Activated T-cell treated with anti-CD3 and anti-CD28 coated beads, Interleukin-2, amount 50 U/mL, for 72 hours (primary cell): ENCODE measurements at places on chromosomes 4 and X. TPM values are rescaled to one million over a fixed set of nuclear protein-coding genes. Genes with fewer than 3 reads are reported as not detected.

PRKX gene
- total RNA-seq = 80.6 TPM

RELL1 gene
- total RNA-seq = 18.9 TPM

MXRA5 gene
- not detected for total RNA-seq

FGFBP2 gene
- 11.6 TPM for total RNA-seq

CSN3 gene
- total RNA-seq = not detected

SPANXA1 gene
- total RNA-seq = not detected

DNA sequence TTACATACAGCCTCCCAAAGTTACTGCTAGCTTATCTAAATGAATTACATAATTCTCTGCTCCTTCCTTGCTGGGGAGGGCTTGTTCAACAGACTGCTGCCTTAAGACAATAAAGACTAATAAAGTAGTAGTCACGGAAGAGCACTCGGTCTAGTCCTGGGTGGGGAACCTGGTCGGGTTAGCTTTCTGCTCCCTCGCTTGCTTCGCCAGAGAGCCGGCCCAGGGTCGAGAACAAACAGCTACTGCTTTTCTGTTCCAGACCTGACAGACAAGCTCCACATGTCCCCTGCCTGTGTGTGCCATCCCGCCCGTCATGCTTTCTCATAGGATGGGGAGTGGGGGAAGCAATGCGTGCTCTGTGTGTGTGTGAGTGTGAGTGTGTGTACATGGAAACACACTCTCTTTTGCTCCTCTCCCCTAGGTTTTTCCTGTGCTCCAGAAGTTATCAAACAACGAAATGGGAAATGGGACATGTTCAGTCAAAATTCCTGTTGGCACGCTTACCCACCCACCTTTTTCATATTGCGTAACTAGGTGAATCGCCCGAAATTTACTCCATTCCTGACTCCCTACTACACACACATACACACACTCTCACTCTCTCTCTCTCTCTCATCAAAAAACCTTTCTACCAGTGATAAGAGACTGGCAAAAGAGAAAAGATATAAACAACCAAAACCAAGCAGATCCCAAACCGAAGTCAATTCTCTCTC is 1.3 kb downstream of the NPY1R start:
- H3K27me3 ChIP-seq = peaks cover 48% of the 10 kb centered on the region
- peaks cover 14% of the 10 kb centered on the region for H3K4me1 ChIP-seq
- H3K27ac ChIP-seq = no peak overlapping the region
- no peak for DNase-seq

- no peak overlapping the region for H3K4me3 ChIP-seq
- H3K36me3 ChIP-seq = no peaks in the 10 kb centered on the region
- no peak for DNase-seq
- no peaks in the 10 kb centered on the region for H3K4me1 ChIP-seq
- H3K27me3 ChIP-seq = no peaks in the 10 kb centered on the region
These were observed 41.0 kb upstream of the JADE1 start for GRCh38 chr4:128768373-128768996.

DNA sequence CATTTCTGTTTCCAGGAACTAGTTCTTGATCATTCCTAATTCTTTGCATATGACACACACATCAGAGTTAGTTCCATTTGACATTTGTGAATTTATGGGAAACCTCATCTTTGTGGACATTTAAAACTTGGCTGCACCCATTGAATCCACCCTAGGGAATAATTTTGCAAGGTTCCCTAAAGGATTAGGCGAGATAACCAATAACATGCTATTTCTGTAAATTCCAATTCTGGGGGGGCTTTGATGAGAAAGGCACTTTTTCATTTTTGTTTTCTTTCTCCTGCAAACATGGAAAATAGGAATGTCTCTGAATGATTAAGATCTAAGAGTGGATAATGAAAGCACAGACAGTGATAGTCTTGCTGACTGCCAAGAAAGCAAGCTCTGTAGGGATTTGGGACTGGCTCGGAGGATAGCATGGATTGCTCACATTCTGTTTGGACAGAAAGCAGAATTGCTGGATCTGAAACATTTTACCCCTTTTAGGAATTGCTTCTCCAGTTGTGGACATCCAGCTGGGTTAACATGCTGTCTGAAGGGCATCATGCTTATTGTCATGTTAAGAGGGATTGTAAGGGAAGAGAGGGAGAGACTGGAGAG is 145.1 kb downstream of the NHS start:
- no peak overlapping the region for H3K4me3 ChIP-seq
- H3K36me3 ChIP-seq = no peaks in the 10 kb centered on the region
- H3K27me3 ChIP-seq = peaks cover 13% of the 10 kb centered on the region
- H3K4me1 ChIP-seq = no peaks in the 10 kb centered on the region
- H3K27ac ChIP-seq = no peak overlapping the region

GRCh38 chr4:110268790-110269189 is 70.4 kb upstream of the ELOVL6 start:
- no peak overlapping the region for H3K27ac ChIP-seq
- DNase-seq = no peak
- peaks cover 12% of the 10 kb centered on the region for H3K27me3 ChIP-seq
- no peaks in the 10 kb centered on the region for H3K36me3 ChIP-seq
- H3K4me3 ChIP-seq = no peak overlapping the region

- no peak overlapping the region for H3K4me3 ChIP-seq
- H3K36me3 ChIP-seq = no peaks in the 10 kb centered on the region
- no peaks in the 10 kb centered on the region for H3K27me3 ChIP-seq
- H3K4me1 ChIP-seq = no peaks in the 10 kb centered on the region
These were observed 467.0 kb downstream of the PCDH18 start for GRCh38 chr4:137065311-137065710.

DNA sequence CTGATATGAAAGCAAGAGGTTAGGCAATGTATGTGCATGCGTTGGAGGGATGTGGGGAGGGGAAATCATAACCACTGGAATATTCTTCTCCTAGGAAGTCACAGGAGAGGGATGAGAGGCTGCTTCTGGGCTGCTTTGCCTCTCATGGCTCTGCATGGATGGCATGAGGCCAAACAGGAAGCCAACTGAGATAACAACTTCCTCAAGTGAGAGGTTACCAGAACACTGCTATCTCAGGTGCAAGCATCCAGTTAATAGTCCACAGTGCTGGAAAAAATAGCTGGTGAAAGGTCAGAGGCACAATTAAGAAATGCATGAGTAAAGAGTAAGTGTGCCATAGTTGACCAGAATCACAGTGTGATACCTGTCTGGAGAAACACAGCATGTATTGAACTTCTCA is 113.3 kb downstream of the ELOVL6 start:
- peaks cover 5% of the 10 kb centered on the region for H3K36me3 ChIP-seq
- peaks cover 56% of the 10 kb centered on the region for H3K4me1 ChIP-seq
- DNase-seq = no peak
- no peaks in the 10 kb centered on the region for H3K27me3 ChIP-seq
- no peak overlapping the region for H3K4me3 ChIP-seq

DNA sequence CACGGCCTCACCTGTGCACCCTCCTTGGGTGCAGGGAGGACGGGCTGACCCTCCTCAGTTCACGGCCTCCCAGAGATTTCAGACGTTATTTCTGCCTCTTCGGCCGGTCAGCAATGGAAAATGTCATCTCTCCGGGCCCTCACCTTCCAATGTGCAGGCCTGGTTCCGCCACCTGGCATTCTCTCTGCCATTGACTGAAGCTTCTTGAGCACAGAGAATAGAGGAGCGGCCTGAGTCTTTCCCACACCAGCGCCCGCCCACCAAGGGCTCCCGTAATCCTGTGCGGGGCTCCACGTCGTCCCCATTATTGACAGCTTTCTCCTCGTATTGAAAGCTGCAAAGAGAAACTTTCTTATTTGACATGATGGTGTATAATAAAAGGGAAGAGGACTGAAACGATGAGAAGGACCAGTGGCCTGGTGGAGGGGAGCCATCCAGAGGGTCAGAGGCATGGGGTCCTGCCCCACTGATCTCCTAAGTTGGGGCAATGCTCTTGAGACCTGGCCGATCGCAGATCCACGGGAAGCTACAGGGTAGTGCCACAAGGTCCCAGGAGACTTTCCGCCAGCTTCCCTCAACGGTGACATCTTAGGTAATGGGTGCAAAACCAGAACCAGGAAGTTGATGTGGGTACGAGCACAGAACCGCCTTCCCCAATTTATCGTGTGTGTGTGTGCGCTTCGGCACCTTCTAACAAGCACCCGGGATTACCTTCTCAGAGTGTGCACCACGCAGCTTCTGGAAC is 20.6 kb downstream of the HTRA3 start:
- no peak overlapping the region for H3K27ac ChIP-seq
- no peak for DNase-seq
- H3K27me3 ChIP-seq = no peaks in the 10 kb centered on the region
- no peaks in the 10 kb centered on the region for H3K4me1 ChIP-seq

GRCh38 chr4:173334891-173335752 is 964 bp upstream of the HMGB2 start:
- H3K27me3 ChIP-seq = peaks cover 9% of the 10 kb centered on the region
- H3K4me3 ChIP-seq = peak overlapping the region; percentile 99
- peak overlapping the region; percentile 94 for H3K27ac ChIP-seq
- H3K4me1 ChIP-seq = peaks cover 13% of the 10 kb centered on the region
- DNase-seq = peak; percentile 59

DNA sequence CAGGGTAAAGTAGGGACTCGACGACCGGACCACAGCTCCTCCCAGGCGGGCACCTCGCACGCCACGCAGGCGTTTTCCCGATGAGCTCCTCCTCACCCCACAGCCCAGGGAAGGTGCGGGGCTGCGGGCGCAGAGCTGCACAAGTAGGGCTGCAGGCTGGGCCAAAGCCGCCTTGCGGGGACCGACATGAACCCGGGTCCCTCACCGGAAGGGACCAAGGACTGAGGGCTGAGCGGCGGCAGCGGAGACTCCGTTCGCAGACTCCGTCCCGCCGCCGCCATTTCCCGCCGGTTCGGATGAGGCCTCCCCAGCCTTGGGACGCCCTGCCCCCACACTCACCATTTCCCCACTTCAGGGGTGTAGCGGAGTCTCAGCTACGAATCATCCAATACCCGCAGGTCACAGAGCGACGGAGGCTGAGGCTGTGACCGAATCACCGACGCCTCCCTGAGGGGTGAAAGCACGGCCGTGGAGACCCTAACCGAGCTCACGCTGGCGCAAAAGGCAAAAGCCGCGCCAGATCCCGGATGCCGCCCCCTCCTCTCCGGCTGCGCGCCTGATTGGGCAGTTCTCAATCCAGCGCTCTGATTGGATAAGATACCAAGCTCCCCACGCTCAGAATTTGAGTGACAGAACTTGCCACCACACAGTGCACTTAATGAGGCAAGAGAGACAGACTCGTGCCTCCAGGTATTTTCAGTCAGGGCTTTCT is at the start of gene ZNF732:
Gene ZNF732 (minus strand): TSS at position 506 of the 712 bp plus-strand sequence. CDS start 164 bp downstream, at position 342.
- H3K4me1 ChIP-seq = peaks cover 10% of the 10 kb centered on the region
- H3K27me3 ChIP-seq = peaks cover 18% of the 10 kb centered on the region
- DNase-seq = no peak
- H3K4me3 ChIP-seq = no peak within 1 kb of the TSS

DNA sequence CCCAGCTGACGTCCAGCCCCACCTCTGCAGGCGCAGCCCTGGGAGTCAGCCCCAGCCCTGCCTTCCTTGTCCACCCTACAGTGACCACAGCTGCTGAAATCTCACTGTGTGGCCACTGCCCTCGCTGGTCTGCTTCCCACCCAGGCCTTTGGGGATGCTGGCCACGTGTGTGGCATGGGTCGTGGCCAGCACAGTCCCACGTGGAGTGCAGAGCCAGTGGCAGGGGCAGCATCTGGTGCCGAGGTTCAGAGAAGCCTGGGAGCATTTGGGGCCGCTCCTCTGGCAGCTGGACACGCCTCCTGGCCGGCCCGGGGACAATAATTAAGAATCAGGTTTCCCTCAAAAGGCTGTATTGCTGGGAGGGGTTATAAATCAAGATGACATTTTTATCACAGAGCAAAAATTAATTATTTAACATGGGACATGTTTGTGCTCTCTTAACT is 92.1 kb downstream of the HMX1 start:
- no peaks in the 10 kb centered on the region for H3K27me3 ChIP-seq
- no peaks in the 10 kb centered on the region for H3K36me3 ChIP-seq
- H3K4me1 ChIP-seq = no peaks in the 10 kb centered on the region

DNA sequence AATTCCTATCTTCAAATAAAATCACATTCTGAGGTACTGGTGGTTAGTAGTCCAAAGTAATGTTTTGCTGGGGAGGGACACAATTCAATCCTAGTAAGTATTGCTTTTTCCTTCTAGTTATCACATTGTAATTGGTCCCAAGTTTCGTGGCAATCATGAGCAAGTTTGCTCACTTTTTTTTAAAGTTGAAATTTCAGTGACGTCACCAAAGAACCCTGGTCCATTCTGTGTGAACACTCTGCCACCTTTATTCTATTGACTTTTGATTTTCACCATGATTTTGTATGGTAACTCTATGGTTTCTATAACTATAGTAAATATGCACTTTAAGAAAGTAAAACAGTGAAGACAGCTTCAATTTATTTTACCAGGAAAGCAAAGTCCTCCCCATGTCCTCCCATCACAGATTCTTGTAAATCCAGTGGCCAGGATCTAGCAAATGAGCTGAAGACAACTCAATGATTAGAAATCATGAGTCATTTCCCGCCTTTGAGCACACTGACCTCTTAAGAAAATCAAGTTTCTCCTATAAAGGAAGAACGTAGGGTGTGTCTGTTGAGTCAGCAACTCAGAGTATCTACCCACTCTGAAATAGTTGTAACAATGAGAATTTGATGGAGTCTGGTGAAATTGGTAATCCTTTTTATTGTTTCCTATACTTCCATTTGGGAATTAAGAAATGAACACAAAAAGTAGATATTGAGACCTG is 1306.6 kb upstream of the PABPC4L start:
- H3K27me3 ChIP-seq = no peaks in the 10 kb centered on the region
- no peaks in the 10 kb centered on the region for H3K36me3 ChIP-seq
- no peak overlapping the region for H3K4me3 ChIP-seq
- DNase-seq = no peak

DNA sequence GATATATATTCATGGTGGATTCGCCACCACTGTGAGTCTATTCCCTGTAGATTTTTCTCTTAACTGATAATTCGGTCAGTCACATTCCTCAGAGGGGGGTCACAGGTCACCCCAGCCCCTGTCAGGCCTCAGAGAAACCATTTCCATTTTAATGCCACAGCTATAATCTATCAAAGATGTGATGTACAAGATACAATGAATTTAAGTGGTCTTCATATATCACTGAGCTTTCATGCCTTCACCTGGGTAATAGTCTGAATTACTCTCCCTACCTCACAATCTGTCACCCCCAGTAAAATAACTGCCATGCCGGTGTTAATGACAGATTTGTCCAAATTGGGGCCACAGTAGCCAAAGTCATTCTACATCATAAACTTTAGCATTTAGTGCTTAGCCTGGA is 64.7 kb downstream of the NKX6-1 start:
- H3K27ac ChIP-seq = no peak overlapping the region
- H3K4me3 ChIP-seq = no peak overlapping the region
- H3K4me1 ChIP-seq = no peaks in the 10 kb centered on the region
- no peaks in the 10 kb centered on the region for H3K36me3 ChIP-seq
- peaks cover 6% of the 10 kb centered on the region for H3K27me3 ChIP-seq

DNA sequence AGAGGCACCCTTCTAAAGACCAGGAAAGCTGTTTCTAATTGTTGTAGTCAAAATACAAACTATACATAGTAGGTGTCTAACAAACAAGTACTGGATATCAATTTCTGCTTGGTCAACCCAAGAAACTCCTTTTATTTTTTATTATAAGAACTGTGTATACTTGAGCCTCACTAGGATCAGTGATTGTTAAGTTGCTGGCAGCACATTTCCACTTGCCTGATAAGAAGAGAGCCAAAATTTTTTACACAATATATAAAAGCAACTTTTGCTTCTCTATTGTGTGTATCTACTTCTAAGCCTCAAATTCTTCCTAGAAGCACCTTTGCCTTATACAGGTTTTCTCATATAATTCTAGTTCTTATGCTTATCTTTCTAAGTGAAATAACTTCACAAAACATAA is 703.0 kb upstream of the EPHA5 start:
- H3K27ac ChIP-seq = no peak overlapping the region
- no peak for DNase-seq
- no peaks in the 10 kb centered on the region for H3K4me1 ChIP-seq
- peaks cover 1% of the 10 kb centered on the region for H3K36me3 ChIP-seq
- H3K27me3 ChIP-seq = no peaks in the 10 kb centered on the region
